ENCODE measurements at places on chromosomes 2 and 18. TPM values are rescaled to one million over a fixed set of nuclear protein-coding genes. Genes with fewer than 3 reads are reported as not detected.

RNASEH1 gene
- total RNA-seq, result 41.6 TPM

CD8B gene
- total RNA-seq, result not detected

TMEM198 gene
- not detected for total RNA-seq

ZNF519 gene
- total RNA-seq, result 2.3 TPM
